ENCODE measurements at places on chromosomes 3 and 15.

DNA sequence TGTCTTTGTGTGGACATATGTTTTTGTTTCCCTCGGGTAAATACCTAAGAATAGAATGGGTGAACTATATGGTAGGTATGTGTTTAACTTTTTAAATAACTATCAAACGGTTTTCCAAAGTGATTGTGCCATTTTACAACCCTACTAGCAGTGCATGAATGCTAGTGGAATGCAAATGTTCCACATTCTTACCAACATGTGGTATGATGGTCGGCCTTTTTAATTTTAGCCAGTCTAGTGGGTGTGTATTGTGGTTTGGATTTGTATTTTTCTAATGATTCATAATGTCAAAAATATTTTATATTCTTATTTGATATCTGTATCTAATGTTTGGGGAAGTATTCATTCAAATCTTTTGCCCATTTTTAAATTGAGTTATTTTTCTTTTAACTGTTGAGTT is 68.2 kb upstream of the SMAD3 start:
- no peak for DNase-seq

- peak; percentile 80 for DNase-seq
Observed at GRCh38 chr3:158644345-158644908, at the start of gene GFM1. Gene GFM1 (plus strand): TSS chr3:158644527. CDS start chr3:158644635, 108 bp downstream.

DNA sequence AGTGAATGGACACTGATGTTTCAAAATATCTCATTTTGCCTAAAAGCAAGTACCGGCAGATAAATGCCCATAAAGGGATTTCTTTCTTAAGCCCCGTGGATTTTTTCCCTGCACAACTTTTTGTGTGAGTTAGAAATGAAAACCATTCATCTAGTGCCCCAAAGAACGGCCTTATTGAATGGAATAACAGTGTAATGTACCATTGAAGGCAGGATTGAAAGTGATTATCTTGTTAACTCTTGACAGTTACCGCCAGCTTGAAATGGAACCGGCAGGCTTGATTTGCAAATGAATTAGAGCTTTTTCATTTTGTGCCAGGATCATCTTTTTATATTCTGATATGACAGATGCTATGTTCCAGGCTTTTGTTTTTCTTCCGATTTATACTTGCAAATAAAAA is 162.2 kb downstream of the RSRC1 start:
- no peak for DNase-seq

DNA sequence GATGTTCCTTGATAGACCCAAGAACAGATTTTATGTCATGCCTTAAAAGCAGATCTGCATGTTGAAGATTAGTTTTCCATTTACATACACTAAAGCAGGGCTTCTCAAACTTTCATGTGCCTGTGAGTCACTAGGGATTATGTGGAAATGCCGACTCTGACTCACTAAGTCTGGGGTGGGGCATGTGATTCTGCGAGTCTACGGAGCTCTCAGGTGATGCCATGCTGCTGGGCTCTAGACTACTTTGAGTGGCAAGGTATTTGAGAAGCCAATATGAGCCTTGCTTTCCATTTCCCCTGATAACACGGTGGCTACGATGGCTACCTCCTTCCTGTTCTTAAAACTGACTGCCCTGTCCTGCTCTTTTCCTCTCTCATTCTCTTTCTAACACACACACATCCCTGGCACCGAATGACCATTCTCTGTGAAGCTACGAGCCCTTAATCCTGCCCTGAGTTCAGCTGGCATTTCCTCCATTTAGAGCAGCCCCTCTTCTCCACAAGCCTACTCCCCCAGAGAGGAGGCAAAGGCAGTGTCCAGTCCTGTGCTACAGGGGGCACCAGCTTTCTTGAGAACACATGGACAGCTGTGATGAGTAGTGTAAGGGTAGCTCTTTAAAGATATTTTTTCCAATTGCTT is 39.7 kb upstream of the PYGO1 start:
- DNase-seq = no peak

GRCh38 chr3:99870712-99871111 is 53.0 kb downstream of the CMSS1 start:
- DNase-seq = no peak

DNA sequence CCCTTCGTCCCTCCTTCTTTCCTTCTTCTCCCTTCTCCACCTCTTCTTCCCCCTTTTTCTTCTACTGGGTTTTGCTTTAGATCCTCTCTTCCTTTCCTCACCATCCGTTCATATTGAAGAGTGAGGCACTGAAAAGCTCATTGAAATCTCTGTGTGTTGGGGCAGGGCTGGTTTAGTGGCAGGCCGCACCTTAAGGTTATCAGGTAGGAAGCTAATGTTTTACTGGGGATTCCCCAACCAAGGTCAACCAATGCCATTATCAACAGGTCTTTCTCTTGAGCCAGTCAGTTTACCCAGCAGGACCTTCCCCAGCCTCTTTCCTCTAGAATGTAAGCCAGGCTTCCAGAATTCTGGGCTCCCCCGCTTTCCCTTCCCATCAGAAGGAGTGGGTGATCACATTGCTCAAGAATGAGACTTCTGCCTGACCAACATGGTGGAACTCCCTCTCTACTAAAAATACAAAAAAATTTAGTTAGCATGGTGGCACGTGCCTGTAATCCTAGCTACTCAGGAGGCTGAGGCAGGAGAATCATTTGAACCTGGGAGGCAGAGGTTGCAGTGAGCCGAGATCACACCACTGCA is 11.5 kb upstream of the VPS8 start:
- no peak for DNase-seq

DNA sequence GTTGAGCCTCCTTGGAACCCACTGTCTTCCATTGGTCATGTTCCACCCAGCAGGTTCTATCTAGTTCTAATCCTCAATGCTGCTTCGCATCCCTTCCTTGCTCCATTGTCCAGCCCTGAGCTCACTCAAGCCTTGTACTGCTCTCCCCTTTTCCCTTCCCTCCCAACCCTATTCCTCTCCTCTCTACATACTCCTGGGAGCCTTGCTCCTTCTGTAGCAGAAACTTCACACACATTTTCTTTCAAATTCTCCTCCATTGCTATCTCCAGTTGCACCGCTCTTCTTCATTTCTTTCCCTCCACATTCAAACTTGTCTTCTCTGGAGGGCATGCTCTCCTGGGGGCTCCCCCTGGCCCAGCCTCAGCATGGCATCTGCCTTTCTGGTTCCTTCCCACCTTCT is 14.5 kb downstream of the NR1I2 start:
- DNase-seq = no peak

GRCh38 chr3:99023590-99024192 is 122.2 kb upstream of the DCBLD2 start:
- no peak for DNase-seq

DNA sequence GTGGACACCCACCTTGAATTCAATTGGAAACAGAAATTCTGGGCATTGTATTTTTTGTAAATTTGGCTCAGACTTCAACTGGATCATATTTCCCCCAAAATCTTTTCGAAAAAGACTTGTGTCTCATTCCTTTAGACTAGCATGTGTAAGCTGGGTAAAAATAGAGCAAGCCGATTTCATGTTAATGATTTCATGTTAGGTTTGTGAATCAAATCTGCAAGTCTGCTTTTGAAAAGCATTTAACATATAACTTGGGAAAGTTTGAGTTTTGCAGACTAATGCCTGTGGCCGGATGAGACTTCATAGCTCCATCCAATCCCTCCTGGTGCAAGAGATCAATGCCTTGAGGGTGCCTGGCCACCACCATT is 64.5 kb downstream of the FLNB start:
- DNase-seq = no peak

- DNase-seq = no peak
Observed at GRCh38 chr3:127289706-127290575, 2.1 kb upstream of the PRR20G start.

- no peak for DNase-seq
Observed at GRCh38 chr3:43031485-43031884, 52.4 kb downstream of the GASK1A start.

DNA sequence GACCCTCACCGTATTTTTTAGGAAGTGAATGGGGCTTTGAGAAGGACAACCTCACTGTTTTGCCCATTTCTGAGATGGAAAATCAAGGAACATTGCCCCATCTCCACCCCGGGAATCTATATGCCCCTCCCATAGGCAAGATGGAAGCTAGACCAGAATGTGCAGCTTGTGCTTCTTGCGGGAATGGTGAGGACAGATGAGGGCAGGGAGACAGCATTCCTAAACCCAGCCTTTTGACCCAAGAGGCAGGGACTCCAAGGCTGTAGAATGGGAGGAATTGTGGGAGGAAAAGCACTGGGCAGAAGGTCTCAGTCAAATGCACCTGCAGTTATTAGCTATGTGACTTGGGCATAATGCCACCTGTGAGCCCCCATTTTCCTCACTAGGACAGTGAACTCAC is 66.9 kb downstream of the SMAD3 start:
- no peak for DNase-seq

DNA sequence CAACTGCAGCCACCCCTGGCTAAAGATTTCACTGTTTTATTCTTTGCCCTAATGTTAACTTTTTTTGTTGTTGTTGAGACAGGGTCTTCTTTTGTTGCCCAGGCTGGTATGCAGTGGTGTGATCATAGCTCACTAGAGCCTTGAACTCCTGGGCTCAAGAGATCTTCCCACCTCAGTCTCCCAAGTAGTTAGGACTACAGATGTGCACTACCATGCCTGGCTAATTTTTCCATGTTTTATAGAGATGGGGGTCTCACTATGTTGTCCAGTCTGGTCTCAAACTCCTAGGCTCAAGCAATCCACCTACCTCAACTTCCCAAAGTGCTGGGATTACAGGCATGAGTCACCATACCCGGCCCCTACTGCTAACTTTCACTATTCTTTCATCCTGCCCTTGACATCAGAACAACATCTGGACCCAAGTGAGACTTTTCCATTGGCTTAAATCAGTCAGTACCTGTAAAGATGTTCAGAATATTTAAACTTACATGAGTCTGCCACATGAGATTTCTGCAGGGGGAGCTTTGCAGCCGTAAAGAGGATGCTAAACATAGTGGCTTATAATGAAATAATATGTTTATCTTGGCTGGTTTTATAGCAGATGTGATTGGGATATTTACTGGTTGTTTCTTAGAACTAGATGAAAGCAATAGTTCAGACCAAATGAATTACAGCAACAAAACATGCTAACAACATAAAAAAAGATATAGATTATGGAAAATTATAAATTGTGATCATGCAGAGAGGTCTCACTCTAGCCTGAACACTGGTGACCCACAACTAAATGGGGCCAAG is 73.6 kb downstream of the HMG20A start:
- DNase-seq = no peak

GRCh38 chr3:4729061-4729973 is 236.2 kb downstream of the ITPR1 start:
- no peak for DNase-seq

Data from activated T-cell treated with anti-CD3 and anti-CD28 coated beads for 1 hour (primary cell).